ENCODE measurements at places on chromosomes 11 and 22.

GRCh38 chr11:83723999-83724398 lies 437.8 kb upstream of the CCDC90B start:
- no peak for DNase-seq

DNA sequence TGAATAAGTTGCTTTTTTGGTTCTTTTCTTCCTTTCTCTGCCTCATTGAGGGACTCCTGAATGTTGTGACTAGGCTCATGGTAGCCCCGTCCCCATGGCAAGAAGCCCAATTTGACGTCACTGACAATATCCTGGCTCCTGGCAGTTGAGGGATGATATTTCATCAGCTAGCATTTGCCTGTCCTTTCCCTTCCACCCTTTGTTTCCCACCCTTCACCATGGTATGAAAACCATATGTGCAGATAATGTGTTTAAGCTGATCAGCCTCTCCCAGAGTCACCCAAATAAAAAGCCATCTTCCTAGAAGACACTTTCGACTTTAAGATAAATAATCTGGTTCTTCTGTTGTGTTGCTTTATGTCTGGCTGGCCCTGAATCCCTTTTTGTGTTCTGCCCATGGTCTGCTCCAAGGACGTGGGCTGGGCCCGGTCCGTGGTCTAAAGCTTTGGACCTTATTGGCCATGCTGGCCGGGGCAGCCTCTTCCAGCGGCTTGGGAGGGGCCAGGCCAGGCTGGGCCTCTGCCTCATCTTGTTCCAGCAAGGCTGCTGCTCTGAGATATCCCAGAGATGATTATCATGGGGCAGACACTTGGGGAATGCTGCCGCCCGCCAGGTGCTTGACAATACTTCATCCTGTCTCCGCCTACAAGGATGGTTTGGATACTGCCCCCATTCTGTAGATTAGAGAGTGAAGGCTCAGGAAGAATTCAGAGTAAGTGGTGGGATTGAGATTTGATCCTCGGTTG lies 5.1 kb downstream of the TSPAN18 start:
- no peak for DNase-seq

- DNase-seq = no peak
These were observed 115.0 kb downstream of the SLC1A2 start for GRCh38 chr11:35304386-35304775.

DNA sequence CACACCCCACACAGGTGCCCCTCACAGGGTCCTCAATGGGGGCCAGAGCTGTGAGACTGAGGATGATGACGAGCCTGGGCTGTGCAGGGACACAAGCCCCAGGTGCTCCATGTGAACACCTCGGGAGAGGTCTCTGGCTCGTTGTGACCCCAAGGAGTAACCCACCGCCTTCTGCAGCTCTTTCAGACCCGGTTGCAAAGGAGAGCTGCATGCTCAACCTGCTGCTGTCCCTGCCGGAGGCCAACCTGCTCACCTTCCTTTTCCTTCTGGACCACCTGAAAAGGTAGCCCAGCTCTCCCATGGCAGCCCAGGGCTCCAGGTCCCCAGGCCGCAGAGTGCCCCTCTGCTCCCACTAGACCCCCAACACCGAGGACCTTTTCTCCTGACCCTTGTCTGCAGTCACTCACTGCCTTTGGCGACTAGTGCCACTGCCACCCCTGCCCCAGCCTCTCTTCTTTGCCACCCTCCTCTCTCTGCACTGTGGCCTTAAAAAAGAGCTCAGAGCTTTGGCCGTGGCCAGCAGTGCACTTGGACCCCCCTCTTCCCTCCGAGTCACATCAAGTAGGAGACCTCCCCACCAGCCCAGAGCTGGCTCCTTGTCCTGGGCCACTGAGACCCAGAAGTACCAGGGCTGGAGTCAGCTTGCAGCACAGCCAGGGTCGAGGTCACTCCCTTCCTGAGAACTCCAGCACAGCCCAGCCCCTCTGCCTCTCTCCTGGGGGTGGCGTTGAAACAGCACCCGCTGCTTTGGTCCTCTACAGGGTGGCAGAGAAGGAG lies 133.7 kb downstream of the BCR start:
- peak; percentile 44 for DNase-seq

- no peak for DNase-seq
These were observed 15.6 kb downstream of the POU2F3 start for GRCh38 chr11:120255519-120255866.

DNA sequence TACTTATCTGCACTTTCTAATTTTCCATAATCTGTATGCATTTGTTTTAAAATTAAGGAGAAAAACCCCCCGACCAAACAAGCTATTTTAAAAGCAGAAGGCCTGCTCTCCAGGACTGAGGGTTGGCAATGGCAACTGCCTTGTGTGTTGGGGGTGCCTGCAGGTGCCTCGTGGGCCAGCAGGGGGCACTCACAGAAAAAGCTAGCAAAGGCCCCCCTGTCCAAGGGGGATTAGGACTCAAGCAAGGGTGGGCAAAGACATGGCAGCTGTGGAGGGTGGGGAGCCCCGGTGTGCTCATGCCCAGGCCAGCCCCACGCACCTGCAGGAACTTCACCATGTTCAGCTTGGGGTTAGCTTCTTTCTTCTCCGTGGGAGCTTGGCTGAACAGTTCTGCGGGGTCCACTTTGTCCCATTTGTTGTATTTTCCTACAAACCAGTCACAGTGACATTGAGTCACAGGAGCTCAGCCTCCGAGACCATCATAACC lies 10.3 kb downstream of the TOP3B start:
- no peak for DNase-seq

- DNase-seq = no peak
These were observed 3.0 kb downstream of the CXCR5 start for GRCh38 chr11:118886681-118887111.

GRCh38 chr11:85947431-85948272 lies 92.5 kb downstream of the CCDC83 start:
- DNase-seq = no peak

DNA sequence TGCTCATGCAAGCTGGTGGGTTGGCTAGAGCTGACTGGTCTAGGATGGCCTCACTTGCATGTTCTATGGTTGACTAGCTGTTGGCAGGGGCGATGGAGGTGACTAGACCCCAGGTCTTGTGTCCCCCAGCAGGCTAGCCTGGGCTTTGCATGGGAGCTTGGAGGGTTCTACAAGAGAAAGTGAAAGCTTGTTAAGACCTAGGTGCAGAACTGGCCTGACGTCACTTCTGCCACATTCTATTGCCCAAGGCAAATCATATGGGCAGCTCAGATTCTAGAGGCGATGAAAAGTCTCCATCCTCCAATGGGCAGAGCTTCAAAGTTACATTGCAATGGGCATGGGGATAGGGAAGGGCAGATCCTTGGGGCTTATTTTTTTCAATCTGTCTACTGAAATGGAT lies 170.9 kb downstream of the MIAT start:
- no peak for DNase-seq

DNA sequence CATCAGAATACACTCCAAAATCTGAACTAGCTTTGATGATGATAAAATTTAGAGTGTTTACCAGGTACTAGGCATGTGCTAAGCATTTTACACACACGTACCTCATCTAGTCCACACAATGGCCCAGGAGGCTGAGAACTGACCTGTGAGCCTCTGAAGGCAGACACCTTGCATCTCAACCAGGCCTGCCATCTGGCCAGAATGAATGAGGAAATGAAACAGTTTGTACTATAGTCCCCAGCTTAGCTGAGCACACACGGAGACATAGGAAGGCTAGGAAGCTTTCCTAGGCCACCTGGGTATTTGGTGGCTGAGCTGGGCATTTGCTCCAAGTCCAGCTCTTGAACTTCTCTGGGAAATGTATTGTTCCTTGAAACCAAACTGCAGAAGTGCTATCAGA lies 6.9 kb upstream of the SHANK3 start:
- DNase-seq = no peak

DNA sequence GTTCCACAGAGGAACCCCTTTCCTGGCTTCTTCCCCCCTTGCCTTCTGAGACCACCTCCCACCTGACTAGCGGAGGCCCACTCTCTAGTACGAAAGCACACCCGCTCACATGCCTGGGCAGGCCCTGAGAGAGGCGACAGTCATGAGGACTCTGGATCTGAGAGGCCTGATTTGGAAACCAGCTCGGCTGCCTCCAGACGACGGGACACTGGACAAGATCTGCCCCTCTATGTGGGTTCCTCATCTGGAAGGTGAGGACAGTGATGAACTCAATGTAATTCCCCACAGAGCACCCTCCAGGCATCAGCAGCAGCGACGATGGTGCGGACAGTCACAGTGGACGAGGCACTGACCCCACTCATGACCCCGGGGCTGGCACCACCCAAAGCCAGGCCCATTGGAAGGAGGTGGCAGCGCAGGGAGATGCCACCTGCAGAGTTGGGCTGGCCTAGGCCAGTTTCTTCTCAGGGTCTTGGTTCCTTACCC lies 7.5 kb downstream of the SULT4A1 start:
- DNase-seq = peak; percentile 47

- no peak for DNase-seq
These were observed 18.6 kb upstream of the APLP2 start for GRCh38 chr11:130051082-130051481.

DNA sequence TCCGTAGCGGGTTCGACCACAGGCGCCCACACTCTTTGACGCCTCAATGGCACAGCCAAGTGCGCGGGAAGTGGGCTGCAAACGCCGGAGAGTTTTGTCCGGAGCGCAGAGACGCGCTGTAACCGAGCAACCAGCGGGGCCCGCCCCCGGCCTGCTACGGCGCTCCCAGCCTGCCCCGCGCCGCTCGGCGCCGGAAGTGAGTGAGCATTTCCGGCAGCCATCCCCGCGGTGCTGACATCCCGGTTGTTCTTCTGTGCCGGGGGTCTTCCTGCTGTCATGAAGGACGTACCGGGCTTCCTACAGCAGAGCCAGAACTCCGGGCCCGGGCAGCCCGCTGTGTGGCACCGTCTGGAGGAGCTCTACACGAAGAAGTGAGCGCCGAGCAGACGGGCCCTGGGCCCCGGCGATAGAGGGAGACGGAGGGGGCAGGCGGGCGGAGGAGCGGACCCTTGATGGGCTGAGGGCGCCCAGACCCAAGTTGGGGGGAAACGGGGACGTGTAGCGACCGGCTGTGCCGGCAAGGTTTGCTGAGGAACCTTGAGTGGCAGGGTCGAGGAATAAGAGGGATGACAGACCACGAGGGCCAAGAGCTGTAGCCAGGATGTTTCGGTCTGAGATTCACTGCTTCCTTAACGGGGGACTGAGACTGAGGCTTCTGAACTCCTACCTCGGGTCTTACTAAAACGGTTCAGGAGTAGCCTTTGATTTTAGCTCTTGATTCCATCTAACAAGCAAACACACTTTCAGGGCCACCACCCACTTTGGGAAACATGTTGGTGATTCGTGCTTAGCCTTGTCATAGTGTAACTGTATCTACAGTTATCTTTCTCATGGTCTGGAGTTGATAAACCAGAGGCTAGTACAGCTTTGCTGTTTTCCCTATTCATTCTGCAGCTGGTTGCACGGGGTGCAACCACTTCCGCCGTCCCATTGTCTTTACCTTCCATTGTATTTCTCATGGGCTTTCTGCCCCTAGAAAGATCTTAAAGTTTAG lies at the start of gene PSMD13:
Gene PSMD13 (plus strand): TSS at position 203 of the 994 bp plus-strand sequence. CDS start 74 bp downstream, at position 277.
- DNase-seq = peak; percentile 95

GRCh38 chr11:11985954-11986949 lies 22.2 kb downstream of the DKK3 start:
- DNase-seq = peak; percentile 41

- DNase-seq = no peak
These were observed 478 bp downstream of the FAU start for GRCh38 chr11:65121447-65121864.

DNA sequence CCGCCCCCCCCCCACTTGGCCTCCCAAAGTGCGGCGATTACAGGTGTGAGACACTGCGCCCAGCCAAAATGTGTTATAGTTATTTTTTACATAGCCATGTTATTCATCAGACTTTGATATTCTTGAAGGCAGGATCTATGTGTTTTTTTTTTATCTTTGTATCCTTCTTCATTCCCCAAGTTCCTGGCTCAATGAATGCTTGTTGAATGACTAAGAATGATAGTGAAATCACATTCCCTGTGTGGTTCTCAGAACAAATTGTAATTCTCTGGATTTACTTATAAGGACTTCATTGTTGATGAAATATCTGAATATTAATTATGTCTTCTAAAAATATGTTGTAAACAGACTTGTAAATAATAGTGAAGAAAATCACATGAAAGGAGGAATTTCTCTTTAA lies 33.5 kb downstream of the MMP7 start:
- DNase-seq = no peak

DNA sequence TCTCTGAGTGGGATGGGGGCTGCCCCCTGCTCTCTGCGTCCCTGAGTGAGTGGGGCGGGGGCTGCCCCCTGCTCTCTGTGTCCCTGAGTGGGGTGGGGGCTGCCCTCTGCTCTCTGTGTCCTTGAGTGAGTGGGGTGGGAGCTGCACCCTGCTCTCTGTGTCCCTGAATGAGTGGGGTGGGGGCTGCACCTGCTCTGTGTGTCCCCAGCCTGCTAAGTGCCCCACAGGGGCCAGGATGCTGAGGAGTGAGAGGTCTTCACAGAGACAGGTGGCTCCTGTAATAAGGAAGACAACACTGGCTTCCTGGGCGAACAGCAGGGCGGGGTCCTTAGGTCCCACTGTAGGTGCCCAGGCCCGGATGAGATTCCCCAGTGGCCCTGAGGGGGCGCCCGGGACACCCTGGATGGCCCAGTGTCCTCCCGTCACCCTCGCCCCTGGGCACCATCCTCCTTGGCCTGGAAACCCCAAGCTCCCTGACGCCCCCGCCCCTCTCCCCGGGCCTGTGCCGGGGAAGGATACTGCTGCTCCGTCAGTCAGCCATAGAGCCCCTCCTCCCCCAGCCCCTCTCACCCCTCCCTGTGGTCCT lies 3.8 kb upstream of the CCDC188 start:
- DNase-seq = no peak

DNA sequence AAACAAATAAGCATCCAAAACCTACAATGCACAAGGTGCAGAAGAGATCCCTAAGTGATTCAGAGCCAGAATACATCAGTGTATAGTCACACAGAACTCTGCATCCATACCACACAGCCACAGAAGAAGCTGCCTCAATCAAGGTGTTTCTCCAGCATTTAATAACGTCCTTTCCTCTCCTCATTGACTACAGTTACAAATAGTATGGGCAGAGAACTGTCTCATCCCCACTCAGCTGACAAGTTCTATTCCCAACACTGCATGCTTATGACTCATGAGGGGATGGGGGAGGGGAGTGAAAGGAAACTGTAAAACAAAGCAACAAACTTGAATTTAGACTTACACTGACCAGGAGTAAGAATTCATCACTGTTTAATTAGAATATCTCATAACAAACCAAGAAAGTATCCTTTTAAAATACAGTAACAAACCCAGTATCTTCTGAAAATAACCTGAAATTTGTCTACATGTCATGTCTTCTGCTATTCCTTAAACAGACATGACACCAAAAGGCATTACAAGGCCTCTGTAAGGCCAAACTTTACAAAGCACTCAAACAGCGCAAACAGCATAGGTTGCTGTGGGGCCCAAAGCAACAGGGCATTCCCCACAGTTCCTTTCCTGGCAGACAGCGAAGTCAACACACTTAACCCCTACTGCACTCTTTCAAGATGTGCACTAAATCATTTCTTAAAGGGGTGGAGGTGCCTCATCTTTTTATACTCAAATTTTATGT lies 29.3 kb downstream of the CELF1 start:
- DNase-seq = no peak

- no peak for DNase-seq
These were observed 868.5 kb downstream of the TBC1D22A start for GRCh38 chr22:47630741-47631534.

Measured in left forelimb (tissue), 1 donor.